Esophagus squamous epithelium (tissue), 5 donors: ENCODE measurements at places on chromosomes 4 and X. TPM values are rescaled to one million over a fixed set of nuclear protein-coding genes. Genes with fewer than 3 reads are reported as not detected.

The MAGEA2 gene
- total RNA-seq = not detected

- no peaks in the 10 kb centered on the region for H3K27me3 ChIP-seq
- H3K36me3 ChIP-seq = no peaks in the 10 kb centered on the region
- no peak overlapping the region for H3K27ac ChIP-seq
- DNase-seq = no peak
Observed at GRCh38 chr4:43481526-43481925, 589.0 kb downstream of the GRXCR1 start.

The CORIN gene
- total RNA-seq = 0.44 TPM

- H3K36me3 ChIP-seq = no peaks in the 10 kb centered on the region
- peak overlapping the region; percentile 97 for H3K27ac ChIP-seq
- H3K4me1 ChIP-seq = peaks cover 6% of the 10 kb centered on the region
- DNase-seq = no peak
- peaks cover 4% of the 10 kb centered on the region for H3K27me3 ChIP-seq
- H3K4me3 ChIP-seq = peak overlapping the region; percentile 82
Observed at GRCh38 chr4:140755774-140756318, 339 bp downstream of the TBC1D9 start.

The NMU gene
- total RNA-seq = 137 TPM
